ENCODE measurements at places on chromosomes 2 and 18.

DNA sequence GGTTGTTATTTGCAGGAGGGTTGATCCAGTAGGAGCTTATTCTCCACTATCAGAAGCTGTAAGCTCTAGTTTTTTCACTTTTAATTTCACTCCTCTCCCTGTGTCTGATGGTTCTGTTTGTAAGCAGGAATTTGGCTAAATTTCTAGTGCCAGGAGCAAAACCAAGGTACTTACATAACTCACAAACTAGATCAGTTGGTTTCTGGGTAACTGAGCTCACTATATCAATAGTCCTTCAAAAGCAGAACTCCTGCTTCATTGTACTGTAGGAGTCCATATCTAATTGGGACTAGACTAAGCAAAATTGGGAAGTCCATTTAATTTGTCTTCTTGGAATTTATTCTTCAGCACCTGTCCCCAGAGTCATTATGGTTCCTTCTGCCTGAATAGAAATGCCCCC lies 20.1 kb upstream of the RAX start:
- DNase-seq: no peak

GRCh38 chr18:77668219-77668618 lies 418.6 kb downstream of the GALR1 start:
- DNase-seq: no peak

DNA sequence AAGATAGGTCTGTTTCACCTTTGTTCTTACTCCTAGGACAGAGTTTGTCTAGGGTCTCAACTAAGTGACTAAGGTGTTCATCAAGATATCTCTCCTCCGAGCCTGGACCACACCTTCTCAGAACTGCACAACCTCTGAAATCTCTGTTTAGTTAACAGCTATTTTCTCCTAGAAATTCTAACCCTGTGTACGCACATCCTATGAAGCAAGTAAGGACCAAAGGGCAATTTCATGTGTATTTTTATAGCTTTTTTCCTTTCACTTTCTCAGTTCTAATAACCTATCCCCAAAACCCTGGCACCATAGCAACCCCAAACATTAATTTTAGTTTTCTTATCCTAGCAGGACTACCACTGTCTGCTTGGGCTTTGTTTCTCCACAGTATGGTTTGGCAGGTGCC lies 59.1 kb downstream of the PTPN4 start:
- no peak for DNase-seq

GRCh38 chr2:33765122-33765521 lies 166.0 kb upstream of the FAM98A start:
- DNase-seq: no peak

DNA sequence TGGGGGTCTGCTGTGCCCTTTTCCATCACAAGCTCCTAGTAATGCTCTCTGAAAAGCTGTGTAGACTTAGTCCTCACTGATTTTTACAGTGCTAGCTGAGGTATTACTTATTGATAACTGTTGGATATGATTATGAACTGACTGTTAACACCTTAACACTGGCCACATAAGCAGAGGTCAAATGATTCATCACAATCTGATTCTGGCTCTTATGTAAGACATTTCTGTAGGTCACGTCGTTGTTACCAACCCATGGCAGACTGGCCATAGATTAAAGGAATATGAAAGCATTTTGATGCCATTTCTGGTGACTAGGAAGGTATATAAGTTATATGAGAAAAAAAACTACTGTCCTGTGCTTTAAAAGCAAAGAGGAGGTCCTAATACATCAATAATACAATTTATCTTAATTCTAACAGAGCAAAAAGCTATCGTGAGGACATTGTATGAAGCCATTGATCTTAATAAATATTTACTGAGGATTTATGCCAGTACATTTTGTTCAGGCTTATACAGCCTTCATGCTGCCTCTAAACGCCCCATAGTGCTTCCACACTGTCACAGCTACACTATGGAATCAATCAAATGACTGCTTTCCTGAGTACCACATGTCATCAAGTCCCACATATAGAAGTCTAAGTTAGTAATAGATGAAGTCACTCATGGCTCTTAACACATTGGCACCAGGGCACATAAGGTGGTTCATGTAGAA lies 6.9 kb upstream of the RND3 start:
- no peak for DNase-seq

- DNase-seq: peak; percentile 25
These were observed 422.7 kb upstream of the TNP1 start for GRCh38 chr2:217282531-217282930.

DNA sequence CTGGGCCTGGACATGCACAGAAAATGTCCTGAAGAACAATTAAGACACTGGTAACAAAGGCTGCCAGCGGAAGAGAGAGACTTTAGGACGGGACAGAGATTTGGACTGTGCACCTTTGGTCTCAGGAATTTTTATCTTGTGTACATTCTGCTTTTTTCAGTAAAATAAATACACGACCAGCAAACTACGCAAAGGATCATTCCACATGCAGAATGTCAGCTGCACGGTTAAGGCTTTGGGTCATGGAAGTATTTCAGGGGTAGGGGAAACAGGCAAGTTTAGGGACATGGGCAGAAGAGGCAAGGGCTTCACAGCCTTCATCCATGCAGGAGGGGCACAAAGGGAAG lies 11.5 kb downstream of the TMEM163 start:
- DNase-seq: no peak

GRCh38 chr2:199163613-199164458 lies 293.9 kb downstream of the SATB2 start:
- no peak for DNase-seq

DNA sequence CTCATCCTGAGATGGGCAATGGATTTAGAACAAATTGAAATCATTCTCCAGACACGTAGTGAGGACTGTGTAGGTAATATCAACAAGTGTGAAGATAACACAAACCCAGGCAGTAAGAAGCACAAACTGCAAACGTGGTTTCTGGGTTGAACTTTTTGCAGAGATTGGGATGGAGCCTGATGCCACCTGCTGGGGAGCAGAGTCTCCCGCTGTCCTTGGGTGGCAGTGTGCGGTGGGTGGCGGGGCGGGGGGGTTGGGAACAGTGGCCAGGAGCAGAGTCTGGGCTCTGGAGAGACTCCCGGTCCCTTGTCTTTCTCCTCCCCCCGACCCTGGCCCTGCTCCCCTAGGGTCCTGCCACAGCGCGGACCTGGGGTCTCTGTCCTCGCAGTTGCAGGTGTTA lies 19.5 kb downstream of the TRAF3IP1 start:
- DNase-seq: peak; percentile 34

DNA sequence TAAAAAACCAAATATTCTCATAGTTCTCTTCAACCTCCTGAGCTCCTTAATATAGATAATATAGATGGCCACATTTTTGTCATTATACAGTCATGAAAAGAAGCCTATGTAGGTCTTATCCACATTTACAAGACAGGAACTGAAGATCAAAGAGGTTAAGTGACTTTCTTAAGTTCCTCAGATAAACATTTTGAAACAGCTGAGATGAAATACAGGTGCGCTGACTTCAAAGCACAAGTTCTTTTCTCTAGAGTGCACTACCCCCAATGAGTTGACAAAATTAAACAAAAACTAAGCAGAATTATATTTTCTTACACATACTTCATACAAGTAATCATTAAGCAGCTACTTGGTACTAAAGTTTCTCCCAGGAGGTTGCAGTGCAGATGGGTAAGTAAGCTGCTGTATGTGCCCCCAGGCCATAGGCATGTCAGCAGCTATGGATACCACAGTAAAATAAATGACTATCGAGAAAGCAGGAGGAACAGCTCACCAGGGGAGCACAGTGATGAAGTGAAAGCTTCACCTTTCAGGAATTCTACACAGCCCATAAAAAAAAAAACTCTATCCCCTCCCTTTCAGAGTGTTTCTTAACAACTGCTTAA lies 199.8 kb downstream of the DPP10 start:
- no peak for DNase-seq

DNA sequence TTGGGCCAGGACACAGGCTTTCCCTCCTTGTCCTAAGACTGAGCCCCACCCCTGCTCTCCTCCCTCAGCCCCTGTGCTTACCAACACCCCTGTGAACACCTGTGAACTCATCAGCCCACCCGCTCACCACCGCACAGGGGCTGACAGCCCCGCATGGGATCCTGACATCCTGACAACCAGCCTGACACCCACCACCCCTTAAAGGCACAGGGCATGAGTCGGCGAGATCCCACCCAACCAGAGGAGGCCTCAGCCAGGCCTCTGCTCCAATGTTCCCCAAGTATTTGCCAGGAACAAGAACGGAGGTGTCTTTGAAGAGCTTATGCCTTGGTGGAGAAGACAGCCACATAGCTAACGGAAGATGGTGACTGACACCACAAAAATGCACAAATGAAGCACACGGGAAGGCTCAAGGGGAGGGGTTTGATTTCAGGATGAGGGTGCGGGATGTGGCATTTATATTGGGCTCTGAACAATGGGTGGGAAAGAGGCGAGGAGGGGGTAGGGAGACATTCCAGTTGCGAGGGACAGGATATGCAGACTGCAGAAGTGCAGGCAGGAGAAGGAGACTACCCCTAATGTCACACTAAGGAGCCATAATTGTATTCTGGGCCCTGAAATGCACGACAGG lies 11.0 kb downstream of the RAB11FIP5 start:
- DNase-seq: no peak

DNA sequence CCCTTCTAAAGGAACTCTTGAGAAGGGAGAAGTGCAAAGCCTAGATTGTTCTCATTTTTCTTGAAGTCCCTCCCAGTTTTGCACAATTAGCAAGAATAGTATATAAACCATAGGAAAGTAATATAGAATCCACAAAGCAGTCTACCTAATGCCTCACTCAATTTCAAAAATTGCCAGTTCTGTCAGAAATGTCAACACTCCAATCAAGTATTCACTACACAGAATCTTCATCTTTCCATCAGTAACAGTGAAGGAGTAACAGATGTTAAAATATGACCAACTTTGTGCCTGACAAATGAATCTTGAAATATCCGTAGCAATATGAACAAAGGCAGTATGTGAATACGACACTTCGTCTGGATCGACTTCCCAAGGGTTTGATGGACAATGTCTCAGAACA lies 56.3 kb downstream of the RBMS1 start:
- DNase-seq: no peak

DNA sequence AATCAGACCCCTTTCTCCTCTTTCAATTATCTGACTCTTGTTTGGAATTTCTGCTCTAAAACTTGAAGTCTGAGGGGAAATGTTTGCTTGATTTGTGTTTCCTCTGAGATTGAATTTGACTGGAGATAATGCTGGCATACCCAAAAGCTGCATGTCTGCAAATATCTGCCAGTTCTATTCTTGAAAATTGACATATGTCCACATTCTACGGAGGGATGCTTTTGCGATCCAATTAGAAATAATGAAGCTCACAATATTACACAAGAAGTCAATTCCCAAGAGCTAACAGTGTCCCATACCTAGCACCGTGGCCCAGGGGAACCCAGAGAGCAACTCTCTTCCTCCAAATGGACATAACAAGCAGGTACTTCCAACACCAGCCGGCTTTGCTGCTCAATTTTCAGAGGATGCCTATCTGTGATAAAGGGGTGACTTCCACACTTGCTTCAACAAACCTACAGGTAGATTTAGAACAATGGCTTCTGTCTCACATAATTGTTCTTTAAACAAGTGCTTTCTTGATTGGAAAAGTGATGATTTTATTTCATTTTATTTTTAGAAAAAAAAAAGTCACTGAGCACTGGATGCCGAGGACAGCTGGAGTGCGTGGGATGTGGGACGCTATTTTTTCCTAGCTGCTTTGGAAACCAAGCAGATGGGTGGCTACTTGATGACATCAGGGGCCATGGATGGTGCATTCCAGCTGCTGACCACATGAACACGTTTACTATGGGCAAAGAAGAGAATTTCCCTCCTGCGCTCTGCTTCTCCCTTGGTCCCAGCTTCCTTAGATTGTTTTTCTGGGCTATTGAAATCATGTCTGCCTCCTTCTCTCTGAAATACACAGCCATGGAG lies 488.9 kb downstream of the RNF144A start:
- no peak for DNase-seq

DNA sequence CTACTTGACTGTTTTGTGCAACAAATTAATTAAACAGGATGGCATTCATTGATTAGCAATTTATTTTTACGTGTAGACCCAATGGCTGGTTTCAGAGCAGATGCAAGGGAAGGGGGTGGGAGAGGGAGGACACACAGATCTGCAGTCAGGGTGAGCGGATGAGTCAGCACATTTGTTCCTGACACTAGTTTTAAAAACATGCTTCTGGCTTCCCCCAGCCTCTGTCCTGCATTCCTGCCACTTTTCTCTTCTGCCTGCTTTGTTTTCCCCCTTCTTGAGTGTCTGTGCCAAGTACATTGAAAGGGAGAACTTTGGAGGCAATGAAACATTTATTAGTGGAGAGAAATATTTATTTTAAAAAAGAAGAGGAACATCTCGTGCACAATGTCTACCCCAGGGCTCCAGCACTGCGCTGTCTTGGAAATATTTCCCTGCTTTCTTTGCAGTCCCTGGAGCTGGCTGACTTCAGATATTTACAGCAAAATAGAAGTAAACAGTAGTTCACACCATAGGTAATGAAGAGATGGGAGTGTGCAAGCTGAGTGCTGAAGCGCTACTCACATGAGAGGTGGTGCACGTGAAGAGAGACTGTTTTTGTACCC lies 52.2 kb downstream of the NRP2 start:
- DNase-seq: peak; percentile 58

- no peak for DNase-seq
These were observed 437.8 kb downstream of the ZNF521 start for GRCh38 chr18:24914171-24914525.

GRCh38 chr2:62724886-62725711 lies 19.6 kb downstream of the EHBP1 start:
- DNase-seq: peak; percentile 33

GRCh38 chr2:192978395-192978794 lies 783.7 kb upstream of the TMEFF2 start:
- DNase-seq: no peak

DNA sequence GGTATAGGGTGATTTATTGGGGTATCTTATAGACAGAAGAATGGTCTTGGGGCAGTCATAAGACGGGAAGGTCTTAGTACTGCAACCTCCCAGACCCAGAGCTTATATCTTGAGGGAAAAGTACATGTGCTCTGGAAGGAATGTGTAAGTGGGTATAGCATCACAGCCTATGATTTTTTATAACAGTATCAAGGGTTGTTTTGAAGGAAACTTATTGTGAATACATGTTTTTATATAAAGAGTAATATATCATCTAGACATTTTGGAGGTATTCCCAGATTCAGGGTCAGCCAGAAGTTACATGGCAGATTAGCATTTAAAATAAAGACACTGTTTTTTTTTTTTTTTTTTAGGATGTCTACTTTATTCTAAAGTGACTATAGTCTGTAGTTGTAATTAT lies 47.6 kb upstream of the STON1 start:
- DNase-seq: no peak

DNA sequence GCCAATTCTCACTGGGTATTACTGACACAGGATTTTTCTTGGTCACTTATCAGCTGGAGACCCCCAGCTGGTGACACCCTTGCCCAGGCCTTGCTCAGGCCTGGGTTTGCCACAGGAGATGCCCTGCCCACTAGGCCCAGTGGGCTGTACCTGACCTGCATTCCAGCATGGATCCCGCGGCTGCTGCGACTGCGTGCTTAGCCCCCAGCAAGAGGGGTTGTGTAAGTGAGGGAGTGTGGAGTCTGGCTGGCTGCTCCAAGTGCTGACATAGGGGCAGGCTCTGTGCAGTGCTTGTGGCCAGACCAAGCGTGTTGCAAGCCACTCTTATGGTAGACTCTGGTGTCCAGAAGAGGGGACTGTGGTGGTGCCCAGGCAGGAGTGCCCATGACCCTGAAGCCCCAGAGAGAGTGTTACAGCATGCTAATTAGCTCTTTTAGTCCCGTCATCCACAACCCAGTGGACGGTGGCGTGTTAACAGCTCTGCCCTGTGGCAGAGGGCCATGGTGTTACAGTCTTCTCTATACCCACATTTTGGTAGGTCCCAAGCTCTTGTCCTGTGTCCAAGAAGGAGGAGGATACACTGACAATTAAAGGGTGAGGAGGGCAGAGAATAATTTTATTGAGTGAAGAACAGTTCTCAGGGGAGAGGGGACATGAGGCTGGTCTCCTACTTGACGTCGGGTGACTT lies 491.7 kb upstream of the MEIS1 start:
- DNase-seq: no peak
